ENCODE measurements at places on chromosomes 13 and 19.

- DNase-seq: no peak
Observed at GRCh38 chr19:15417699-15418098, 1.1 kb downstream of the AKAP8L start.

DNA sequence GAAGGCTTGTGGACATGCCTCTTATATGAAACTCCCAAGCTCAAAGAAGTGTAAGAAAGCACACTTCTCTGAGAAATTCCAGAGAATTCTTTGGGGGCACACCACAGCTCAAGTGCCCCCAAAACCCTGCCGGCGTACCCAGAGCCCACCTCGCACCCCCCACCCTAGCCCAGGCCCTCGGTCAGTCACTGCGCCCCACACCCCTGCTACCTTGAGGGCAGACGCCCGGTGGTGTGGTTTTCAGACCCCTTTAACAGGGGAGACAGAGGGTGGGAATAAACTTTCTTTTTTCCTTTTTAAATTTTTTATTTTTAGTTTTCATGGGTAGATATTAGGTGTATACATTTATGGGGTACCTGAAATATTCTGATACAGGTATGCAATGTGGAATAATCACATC, 29.5 kb downstream of the PEPD start:
- DNase-seq: no peak

- no peak for DNase-seq
Observed at GRCh38 chr19:8820234-8820633, 11.9 kb downstream of the ZNF558 start.

DNA sequence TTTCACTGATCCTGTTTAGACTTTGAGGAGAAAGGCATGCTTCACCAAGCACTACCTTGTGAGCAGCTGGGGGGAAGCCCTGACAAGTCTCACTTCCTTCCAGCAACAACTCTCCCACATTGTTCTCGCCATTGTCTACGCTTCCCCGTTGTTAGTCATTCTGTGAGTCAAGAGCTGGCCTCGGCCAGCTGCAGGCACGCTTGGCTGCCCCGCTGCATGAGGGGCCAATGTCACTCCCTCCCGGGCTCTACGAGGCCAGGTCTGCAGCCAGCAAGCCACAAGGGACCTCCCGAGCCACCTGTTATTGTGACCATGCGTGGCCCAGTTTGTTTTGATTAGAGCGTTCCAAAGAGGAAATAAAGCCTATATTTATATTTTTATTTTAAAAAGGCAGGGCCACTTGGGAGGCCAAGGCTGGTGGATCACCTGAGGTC, 220.9 kb downstream of the FOXO1 start:
- no peak for DNase-seq

- DNase-seq: no peak
Observed at GRCh38 chr13:48840366-48840765, 135.3 kb upstream of the FNDC3A start.

DNA sequence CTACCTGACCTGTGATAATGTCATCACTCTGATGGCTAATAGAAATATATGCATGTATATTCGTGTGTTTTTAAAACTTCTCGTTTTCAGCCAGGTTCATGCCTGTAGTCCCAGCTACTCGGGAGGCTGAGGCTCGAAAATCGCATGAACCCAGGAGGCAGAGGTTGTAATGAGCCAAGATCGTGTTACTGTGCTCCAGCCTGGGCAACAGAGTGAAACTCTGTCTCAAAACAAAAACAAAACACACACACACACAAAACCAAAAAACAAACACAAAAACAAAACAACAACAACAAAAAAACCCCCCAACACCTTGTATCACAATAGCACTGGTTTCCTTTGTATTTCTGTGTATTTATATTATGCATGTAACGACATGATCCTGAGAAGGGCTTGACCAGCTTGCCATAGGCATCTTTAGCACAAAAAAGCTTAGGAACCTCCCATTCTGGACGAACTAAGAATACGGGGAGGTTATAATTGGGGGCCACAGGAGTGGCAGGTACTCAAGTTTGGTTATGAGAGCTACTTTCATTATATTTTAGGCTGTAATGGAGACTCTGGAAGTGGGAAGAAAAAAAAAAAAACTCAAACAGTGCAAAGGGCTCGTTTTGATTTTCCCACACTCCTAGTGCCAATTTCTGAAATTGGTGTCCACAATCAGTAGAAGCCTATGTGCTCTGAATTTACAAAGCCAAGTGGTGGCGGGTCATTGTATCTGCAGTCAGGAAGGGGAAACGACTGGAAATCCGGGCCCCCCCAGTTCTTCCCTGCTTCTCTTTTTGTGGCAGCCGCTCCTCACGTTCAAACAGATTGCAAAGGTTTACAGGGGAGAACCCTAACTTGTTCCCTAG, 1.2 kb upstream of the ACP7 start:
- DNase-seq: no peak

DNA sequence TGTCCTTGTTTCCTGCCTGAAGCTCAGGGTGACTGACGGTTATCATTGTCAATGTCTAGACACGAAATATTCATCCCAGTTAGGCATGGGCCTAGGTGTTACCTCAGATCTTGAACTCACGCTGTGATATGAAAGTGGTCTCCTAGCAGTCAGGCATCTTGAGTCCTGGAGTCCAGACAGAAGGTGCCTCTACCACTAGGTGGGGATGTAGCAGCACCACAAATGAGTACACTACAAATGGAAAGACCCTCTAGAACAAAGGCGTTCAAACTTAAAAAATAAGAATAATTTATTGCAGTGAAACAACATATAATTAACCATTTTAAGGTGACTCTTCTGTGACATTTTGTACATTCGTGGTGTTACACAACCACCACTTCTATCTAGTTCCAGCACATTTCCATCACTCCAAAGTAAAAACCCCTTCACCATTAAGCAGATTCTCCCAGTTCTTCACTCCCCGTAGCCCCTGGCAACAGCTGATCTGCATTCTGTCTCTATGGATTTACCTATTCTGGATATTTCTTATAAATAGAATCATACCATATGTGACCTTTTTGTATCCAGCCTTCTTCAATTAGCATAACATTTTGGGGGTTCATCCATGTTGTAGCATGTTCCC, 11.9 kb upstream of the FRY start:
- peak; percentile 77 for DNase-seq

- no peak for DNase-seq
Observed at GRCh38 chr19:55467236-55468053, 2.9 kb upstream of the C19orf85 start.

DNA sequence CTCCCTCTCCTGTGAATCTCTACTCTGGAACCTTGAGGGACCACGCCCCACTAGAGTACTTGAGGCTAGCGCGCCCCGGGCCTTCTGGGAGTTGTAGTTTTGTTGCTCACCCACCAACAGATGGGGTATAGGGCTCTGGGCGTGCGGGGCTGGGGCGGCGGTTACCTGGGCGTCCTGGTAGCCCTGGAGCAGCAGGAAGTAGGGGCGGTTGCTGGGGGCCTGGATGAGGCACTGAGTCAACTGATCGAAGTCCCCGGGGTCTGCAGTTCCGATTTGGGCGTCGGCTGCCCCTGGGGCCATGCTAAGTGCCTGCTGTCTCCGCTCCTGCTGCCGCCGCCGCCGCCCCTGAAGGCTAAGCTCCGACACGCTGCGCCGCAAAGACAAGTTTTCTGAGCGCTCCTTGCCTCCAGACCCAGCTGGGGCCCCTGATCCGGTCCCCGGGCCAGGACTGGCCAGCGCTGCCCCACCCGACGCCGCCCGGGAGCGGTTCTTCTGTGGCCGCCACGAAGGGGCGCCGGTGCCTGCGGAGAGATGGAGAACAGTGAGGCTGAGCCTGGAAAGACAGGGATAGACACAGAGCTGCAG, 5.3 kb downstream of the RASIP1 start:
- no peak for DNase-seq

DNA sequence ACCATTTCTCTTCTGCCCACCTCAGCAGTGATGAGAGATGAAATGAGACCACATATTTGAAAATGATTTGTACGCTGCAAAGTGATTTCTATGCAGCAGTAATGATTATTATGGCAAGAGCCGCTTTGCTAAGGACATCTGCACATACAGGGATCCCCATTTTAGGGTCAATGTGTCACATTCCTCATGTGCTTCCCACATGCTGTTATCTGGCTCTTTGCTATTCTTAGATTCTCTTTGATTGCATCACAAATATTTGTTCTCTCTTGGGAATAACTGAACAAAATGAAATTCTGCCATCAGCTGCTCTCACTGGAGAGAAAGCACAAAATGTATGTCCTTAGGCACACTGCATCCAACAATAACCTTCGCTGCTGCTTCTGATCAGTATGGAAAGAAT, 209.5 kb upstream of the IPO5 start:
- DNase-seq: no peak

- DNase-seq: no peak
Observed at GRCh38 chr19:4713384-4713951, 10.2 kb downstream of the DPP9 start.

DNA sequence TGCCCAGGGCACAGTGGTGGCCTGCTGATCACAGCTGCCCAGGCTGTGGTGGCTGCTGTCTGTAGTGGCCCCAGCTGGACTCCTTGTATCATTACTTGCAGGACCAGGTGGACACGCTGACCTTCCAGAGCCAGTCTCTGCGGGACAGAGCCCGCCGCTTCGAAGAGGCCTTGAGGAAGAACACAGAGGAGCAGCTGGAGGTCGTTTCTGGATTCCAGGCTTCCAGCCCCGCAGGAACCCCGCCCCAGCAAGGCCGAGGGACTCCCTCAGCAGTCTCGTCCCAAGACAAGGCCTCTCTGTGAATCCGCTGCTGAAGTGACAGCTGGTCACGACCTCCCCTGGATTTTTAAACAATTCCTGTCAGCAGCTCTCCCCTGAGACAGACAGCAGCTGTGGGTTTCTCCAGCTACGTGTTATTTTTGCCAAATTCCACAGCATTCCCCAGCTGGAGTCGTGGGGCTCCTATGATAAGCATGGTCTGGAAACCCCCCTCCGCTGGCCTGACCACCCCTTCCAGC, 98.3 kb downstream of the SLC7A1 start:
- no peak for DNase-seq

- no peak for DNase-seq
Observed at GRCh38 chr19:39194832-39195542, 1.8 kb upstream of the NCCRP1 start.

DNA sequence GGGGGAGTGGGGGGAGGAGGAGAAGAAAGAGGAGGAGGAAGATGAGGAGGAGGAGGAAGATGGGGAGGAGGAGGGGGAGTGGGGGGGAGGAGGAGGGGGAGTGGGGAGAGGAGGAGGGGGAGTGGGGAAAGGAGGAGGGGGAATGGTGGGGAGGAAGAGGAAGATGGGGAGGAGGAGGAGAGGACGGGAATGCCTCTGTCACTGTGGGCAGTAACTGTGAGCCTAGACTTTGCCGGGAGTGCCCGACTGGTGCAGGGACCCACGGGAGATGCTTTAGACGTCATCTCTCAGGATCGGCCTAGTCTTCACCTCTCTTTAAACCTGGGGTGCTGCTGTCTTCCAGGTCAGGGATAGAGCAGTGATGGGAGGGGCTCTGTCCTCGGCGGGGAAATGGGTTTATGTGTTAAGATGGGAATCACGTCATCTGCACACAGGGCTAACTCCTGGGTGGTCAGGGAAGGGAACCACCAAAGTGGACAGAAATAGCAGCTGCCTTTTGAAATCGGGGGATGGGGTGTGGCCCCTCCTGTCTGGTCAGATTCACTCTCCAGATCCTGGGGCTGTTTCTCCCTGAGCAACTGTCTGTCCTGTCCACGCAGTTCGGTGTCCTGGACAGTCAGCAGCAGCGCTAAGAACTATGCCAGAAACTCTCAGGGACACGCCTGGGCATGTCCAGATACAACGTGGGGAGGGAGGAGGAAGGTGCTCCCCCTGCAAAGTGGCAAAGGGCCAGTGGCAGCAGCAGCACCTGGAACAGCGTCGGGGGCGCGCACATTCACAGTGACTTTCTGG, 26.9 kb downstream of the GAS6 start:
- no peak for DNase-seq

GRCh38 chr19:20660473-20661140, 764 bp downstream of the ZNF626 start:
- DNase-seq: peak; percentile 31

DNA sequence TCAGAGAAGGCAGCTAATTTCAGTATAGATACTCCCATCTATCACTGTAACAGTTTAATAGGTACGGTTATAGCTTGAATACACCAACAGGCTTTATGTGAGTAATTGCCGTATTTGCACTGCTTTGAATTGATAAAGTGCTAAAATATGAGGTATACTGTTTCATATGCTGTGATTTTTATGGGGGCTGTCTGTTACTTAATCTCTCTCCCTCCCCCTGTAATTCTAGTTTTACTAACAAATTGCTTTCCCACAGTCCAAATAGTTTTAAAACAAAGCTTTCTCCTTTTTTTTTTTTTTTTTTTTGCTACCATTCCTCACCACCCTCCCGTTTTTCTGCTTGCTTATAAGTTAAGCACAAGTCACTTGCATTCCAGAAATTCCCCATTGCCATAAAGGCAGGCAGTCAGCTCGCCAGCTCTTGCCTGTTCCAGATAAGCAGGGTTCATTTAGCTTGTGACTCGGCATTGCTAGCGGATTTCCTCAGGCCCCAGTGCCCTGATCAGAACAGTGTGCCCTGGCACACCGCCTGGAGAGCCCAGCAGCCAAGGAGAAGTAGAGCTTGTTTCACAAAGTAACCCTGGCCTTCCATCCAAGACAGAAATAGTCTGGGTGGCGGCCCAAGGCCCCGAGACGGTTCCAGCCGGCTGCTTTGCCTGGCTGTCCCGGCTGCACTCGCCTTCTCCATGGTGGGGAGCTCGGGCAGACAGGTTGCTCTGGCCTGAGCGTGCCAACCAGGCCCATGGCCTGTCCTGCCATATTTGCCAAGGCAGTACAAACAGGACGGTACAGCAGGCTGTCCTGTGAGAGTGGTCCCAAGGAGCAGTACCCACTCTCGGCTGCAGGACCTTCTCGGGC, 43.5 kb upstream of the NPAS1 start:
- no peak for DNase-seq

GRCh38 chr13:58238972-58239773, 607.6 kb downstream of the PCDH17 start:
- no peak for DNase-seq

GRCh38 chr19:55483706-55484592, 1.0 kb upstream of the NAT14 start:
- DNase-seq: no peak

- no peak for DNase-seq
Observed at GRCh38 chr19:51372649-51373504, at the start of gene NKG7. NKG7 (minus strand) TSS chr19:51372654; CDS start chr19:51372535, 119 bp downstream.

GRCh38 chr13:105177265-105177900, 1358.1 kb downstream of the EFNB2 start:
- DNase-seq: no peak

- DNase-seq: no peak
Observed at GRCh38 chr13:68535329-68535728, 1305.2 kb upstream of the PCDH9 start.

DNA sequence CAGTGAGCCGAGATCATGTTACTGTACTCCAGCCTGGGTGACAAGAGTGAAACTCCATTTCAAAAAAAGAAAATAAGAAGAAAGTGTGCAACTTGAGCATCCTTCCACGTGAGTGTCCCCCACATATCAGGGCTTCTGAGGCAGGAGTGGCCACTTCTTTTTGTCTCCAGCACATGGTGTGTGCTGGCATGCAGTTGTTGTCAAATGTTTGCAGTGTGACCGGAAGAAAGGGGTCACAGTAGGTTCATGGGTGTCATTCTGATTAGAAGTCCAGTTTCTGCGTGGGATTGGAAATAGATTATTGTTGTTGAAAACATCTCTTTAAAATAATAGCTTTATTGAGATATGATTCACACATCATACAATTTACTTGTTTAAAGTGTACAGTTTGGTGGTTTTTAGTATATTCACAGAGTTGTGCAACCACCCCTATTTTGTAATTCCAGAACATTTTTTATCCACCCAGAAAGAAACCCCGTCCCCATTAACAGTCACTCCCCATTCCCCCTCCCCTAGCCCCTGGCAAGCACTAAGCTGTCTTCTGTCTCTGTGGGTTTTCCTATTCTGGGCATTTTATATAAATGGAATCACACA, 2.2 kb downstream of the CRTC1 start:
- no peak for DNase-seq

- no peak for DNase-seq
Observed at GRCh38 chr19:42325896-42326771, 699 bp downstream of the MEGF8 start.

Measured in left renal cortex interstitium (tissue), 4 donors.